ENCODE measurements at places on chromosomes 2 and 18. TPM values are rescaled to one million over a fixed set of nuclear protein-coding genes. Genes with fewer than 3 reads are reported as not detected.

- H3K36me3 ChIP-seq, result no peaks in the 10 kb centered on the region
- no peaks in the 10 kb centered on the region for H3K4me1 ChIP-seq
- no peaks in the 10 kb centered on the region for H3K27me3 ChIP-seq
- no peak for DNase-seq
- no peak overlapping the region for H3K4me3 ChIP-seq
- H3K27ac ChIP-seq, result no peak overlapping the region
Observed at GRCh38 chr18:39604836-39605235, 2039.2 kb upstream of the CELF4 start.

DNA sequence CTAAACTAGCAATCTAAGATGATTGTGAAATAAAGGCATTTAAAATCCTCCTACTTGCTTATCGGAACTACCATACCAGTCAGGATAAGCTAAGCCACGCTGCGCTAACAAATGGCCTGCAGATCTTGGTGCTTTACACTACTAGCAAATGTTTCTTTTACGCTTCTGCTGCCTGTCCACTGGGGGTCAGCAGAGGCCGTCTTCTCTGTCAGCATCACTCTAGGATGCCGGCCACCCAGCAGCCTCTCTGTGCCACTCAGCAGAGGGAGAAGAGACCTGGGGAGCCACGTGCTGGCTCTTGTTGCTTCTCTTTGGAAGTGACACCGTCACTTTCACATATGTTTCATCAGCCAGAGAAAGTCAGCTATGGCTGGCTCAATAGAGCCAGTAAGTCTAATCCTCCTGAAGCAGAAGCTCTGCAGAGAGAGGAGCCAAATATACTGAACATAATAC lies 36.6 kb downstream of the COPS8 start:
- H3K36me3 ChIP-seq, result no peaks in the 10 kb centered on the region
- H3K4me3 ChIP-seq, result no peak overlapping the region
- H3K4me1 ChIP-seq, result peaks cover 7% of the 10 kb centered on the region
- no peaks in the 10 kb centered on the region for H3K27me3 ChIP-seq
- no peak overlapping the region for H3K27ac ChIP-seq
- peak; percentile 65 for DNase-seq

- no peaks in the 10 kb centered on the region for H3K4me1 ChIP-seq
- H3K27me3 ChIP-seq, result no peaks in the 10 kb centered on the region
- no peak for DNase-seq
- H3K36me3 ChIP-seq, result no peaks in the 10 kb centered on the region
- no peak overlapping the region for H3K4me3 ChIP-seq
- no peak overlapping the region for H3K27ac ChIP-seq
Observed at GRCh38 chr18:26438980-26439379, 109.4 kb downstream of the KCTD1 start.

DNA sequence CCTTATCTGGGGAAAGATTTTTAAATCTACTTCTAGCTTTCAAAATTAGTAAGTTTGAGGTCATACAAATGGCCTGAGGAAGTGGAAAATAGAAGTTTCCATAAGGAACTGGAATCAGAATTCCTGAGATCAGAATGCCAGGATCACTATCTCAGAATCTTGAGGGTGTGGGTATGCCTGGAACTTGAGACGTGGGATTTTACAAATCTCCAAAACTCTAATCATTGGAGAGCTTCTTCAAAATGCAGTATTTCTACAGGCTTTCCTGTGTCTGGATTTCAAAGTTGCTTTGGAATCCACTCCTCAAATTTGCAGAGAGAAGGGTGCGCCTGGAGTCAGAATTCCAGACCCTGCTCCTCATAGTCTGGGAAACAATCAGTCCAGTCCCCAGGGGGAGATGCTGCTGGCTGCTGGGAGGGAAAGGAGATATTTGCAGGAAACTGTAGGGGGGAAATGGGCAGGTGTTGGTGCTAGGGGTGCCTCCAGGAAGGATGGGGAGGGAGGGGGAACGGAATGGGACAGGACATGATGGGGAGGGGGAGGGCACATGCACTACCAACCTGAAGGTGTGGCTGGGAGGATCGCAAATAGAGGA lies 31.0 kb upstream of the CATIP start:
- DNase-seq, result no peak
- H3K27ac ChIP-seq, result no peak overlapping the region
- no peak overlapping the region for H3K4me3 ChIP-seq
- no peaks in the 10 kb centered on the region for H3K27me3 ChIP-seq
- no peaks in the 10 kb centered on the region for H3K4me1 ChIP-seq
- H3K36me3 ChIP-seq, result no peaks in the 10 kb centered on the region

DNA sequence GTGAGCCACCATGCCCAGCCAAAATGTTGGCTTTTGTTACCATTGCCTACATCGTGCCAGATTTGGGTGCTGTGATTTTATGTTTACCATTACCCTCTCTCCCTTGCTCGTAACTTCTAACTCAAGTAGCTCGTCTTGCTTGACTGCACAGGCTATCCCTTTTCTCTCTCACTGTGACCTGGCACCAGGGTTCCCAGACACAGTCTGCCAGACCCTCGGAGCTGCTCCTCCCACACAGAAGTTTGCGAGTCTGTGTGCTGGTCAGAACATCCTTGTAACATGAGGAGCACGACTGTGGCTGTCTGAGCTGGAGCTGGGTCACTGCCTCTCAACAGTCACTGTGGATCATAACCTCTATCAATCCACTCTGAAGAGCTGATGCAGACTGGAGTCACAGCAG lies 152.5 kb upstream of the ACKR3 start:
- H3K27me3 ChIP-seq, result no peaks in the 10 kb centered on the region
- H3K27ac ChIP-seq, result no peak overlapping the region
- no peaks in the 10 kb centered on the region for H3K36me3 ChIP-seq
- DNase-seq, result no peak

- H3K4me3 ChIP-seq, result no peak overlapping the region
- DNase-seq, result no peak
- no peak overlapping the region for H3K27ac ChIP-seq
- no peaks in the 10 kb centered on the region for H3K27me3 ChIP-seq
- no peaks in the 10 kb centered on the region for H3K36me3 ChIP-seq
Observed at GRCh38 chr2:230582851-230583283, 129.8 kb upstream of the CAB39 start.

- H3K4me3 ChIP-seq, result no peak overlapping the region
- no peaks in the 10 kb centered on the region for H3K27me3 ChIP-seq
- H3K27ac ChIP-seq, result no peak overlapping the region
- peaks cover 4% of the 10 kb centered on the region for H3K4me1 ChIP-seq
- DNase-seq, result no peak
Observed at GRCh38 chr2:126635281-126635680, 20.7 kb upstream of the GYPC start.

GRCh38 chr2:48449073-48449840 lies 80.7 kb upstream of the STON1 start:
- peak overlapping the region; percentile 34 for H3K27ac ChIP-seq
- no peaks in the 10 kb centered on the region for H3K27me3 ChIP-seq
- H3K36me3 ChIP-seq, result no peaks in the 10 kb centered on the region
- H3K4me3 ChIP-seq, result no peak overlapping the region

DNA sequence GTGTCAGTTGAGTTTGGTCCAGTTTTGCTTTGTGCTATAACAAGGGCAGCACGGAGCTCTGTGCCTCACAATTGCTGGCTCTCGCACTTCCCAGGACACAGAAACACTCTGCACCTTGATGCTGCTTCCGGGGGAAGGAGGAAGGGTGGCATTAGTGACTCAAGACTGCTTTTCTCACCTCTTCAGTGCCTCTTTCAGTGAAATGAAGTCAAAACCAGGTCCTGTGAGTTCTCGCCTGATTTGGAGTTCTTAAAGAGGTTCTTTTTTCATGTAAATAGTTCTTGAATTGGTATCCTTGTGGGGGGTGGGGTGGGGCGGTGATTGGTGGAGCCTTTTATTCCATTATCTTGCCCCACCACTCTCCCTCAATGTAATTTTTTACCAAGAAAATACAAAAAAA lies 91.5 kb upstream of the MYT1L start:
- H3K27me3 ChIP-seq, result no peaks in the 10 kb centered on the region
- H3K4me1 ChIP-seq, result no peaks in the 10 kb centered on the region
- no peak for DNase-seq
- no peak overlapping the region for H3K4me3 ChIP-seq
- no peak overlapping the region for H3K27ac ChIP-seq
- no peaks in the 10 kb centered on the region for H3K36me3 ChIP-seq

DNA sequence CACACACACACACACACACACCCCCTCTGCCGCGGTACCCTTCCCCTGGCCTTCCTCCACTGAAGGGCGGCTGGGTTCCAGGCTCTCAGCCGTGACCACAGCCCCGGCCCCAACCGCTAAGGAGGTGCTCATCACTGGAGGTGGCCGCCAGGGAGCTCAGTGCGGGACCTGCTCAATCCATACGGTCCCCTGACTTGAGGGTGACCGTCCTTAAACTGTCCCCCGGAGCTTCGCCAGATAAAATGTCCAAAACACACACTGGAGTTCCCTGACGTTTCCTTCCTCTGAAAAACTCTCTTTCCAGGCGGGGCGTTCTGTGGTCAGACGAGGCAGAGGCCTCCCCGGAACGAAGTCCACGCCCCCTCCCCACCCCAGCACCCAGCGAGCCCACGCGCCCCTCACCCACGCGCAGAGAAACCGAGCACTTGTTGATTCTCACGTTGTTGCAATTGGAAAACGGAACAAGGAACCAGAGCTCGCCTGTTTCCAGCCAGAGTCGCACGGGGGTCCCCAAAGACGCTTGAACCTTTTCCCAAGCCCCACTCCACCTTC lies 1.4 kb downstream of the MBP start:
- no peaks in the 10 kb centered on the region for H3K27me3 ChIP-seq
- peak overlapping the region; percentile 90 for H3K27ac ChIP-seq
- H3K36me3 ChIP-seq, result no peaks in the 10 kb centered on the region
- peak overlapping the region; percentile 61 for H3K4me3 ChIP-seq

DNA sequence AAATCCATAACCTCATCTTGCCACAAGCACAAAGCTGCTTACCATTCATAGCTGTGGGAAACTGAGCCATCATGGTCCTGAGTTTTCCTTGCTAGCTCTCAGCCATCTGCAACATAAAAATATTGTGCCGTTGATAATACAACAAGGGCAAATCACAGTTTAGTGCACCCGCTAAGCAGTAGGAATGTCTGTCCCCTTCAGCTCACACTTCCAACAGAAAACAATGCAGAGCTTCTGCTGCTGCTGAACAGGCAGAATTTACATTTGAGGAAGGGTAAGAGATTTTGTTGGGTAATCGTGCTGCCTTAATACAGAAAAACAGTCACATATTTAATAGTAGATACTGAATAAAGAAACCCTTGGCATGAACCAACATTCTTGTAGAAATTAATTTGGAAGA lies 32.3 kb downstream of the ITSN2 start:
- H3K27ac ChIP-seq, result no peak overlapping the region
- no peak for DNase-seq
- H3K36me3 ChIP-seq, result no peaks in the 10 kb centered on the region
- H3K4me1 ChIP-seq, result no peaks in the 10 kb centered on the region
- no peak overlapping the region for H3K4me3 ChIP-seq

- no peak overlapping the region for H3K27ac ChIP-seq
- H3K4me1 ChIP-seq, result no peaks in the 10 kb centered on the region
- H3K36me3 ChIP-seq, result no peaks in the 10 kb centered on the region
- no peaks in the 10 kb centered on the region for H3K27me3 ChIP-seq
- DNase-seq, result no peak
- no peak overlapping the region for H3K4me3 ChIP-seq
Observed at GRCh38 chr2:1517786-1518185, 104.5 kb downstream of the TPO start.

DNA sequence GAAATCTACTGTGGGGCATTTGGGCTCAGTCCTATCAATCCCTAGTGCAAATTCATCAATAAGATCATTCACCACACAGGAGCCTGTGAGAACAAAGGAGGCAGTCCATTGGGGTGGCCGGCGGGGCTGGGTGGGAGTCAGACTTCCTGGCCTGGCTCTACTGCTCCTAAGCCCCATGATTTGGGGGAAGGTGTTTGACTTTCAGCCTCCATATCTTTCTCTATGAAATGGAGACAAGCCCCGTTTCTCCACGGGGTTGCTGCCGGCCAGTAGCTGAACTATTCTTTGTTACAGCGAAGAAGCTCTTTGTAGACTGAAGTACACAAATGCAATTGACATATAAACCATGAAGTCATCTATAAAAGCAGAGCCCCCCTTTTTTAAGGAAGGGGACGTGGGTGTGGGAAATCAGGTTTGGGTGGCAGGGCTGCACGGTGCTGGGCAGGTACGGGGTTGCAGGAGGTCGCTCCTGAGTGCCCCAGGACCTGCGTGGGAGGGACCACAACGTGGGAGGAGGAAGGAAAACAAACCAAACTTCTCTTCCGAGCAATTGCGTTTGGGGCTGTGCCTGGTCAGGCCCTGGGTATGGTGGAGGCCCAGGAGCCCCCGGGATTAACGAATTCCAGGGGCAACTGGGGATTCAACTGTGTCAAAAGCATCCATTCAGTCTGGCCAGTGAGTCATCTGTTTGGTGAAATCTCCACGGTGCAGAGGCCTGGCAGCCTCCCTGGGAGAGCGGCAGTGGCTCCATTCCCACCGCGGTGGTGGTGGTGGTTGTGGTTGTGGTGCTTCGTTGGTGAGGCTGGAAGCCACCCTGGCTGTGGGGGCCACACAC lies 18.2 kb downstream of the FBLN7 start:
- no peaks in the 10 kb centered on the region for H3K27me3 ChIP-seq
- no peak overlapping the region for H3K27ac ChIP-seq
- H3K4me3 ChIP-seq, result no peak overlapping the region
- no peaks in the 10 kb centered on the region for H3K36me3 ChIP-seq
- no peak for DNase-seq
- no peaks in the 10 kb centered on the region for H3K4me1 ChIP-seq

GRCh38 chr2:122481717-122482116 lies 726.3 kb downstream of the TSN start:
- H3K27ac ChIP-seq, result no peak overlapping the region
- H3K4me3 ChIP-seq, result no peak overlapping the region
- DNase-seq, result no peak
- no peaks in the 10 kb centered on the region for H3K36me3 ChIP-seq
- no peaks in the 10 kb centered on the region for H3K27me3 ChIP-seq
- no peaks in the 10 kb centered on the region for H3K4me1 ChIP-seq

GRCh38 chr18:55840601-55841170 lies 252.7 kb upstream of the TCF4 start:
- H3K27ac ChIP-seq, result no peak overlapping the region
- H3K4me1 ChIP-seq, result no peaks in the 10 kb centered on the region
- no peak overlapping the region for H3K4me3 ChIP-seq
- H3K36me3 ChIP-seq, result no peaks in the 10 kb centered on the region

Gene EFHD1
- 25.9 TPM for total RNA-seq

Gene SETBP1
- total RNA-seq, result 74.0 TPM

Gene ALK
- not detected for total RNA-seq

Gene OTX1
- total RNA-seq, result not detected

Gene C2orf72
- total RNA-seq, result not detected

Gene SOX11
- total RNA-seq, result 9.3 TPM
